ENCODE measurements at places on chromosomes 11 and 22.

DNA sequence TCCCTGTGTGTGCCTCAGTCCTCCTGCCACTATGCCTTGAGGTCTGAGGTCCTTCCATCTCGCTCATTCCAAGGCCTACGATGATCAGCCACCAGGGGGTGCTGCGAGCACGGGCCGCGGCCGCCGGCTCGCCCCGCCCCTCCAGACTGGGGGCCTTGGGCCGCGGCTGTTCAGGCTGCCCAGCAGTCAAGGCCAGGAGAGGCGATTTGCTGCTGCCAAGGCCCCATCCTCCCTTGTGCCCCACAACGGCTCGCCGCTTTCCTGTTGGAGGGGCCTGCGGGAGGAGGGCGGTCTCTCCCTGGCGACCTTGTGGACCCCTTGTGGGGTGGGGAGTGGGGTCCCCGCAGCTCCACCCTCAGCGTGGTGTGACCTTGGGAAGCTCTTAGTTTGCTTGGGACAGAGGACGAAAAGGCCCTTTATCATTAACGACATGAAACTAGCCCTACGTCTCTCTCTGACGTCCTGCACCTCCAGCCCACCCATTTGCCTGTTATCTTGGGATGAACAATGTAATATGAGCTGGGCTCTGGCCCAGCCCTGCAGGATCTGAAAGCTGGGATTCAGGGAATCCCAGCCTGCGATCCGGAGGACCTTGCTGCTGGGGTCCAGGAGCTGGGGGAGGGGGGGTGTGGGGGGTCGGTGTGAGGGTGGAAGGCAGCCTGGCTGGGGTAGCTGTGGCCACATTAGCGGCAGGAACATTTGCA lies 5.3 kb upstream of the GALR3 start:
- DNase-seq: peak; percentile 76

DNA sequence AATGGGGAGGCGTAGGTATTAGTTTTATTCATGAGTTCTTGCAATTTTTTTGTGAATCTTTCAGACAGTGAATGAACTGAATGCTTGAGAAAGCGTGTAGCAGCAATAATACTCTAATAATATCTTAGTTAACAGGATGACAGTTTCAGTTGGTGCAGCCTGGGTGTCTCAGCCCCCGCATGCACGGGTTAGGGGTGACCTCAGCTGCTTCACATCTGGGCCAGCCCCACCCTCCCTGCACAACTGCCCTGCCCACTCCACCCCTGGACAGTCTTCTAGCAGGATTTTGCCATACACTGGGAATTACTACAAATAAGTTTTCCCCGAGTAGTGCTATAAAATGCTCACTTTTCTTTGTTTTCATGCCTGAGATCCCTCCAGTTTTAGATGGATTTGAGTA lies 83.2 kb downstream of the ST3GAL4 start:
- DNase-seq: no peak

GRCh38 chr22:25780673-25781072 lies 38.7 kb downstream of the MYO18B start:
- DNase-seq: no peak

- no peak for DNase-seq
These were observed 9.7 kb upstream of the CCKBR start for GRCh38 chr11:6249770-6250555.

- no peak for DNase-seq
These were observed at the start of gene SPTBN2 for GRCh38 chr11:66728693-66729385. Gene SPTBN2 (minus strand): TSS chr11:66729216. CDS start chr11:66721240, 7,976 bp downstream.

GRCh38 chr22:22995166-22995565 lies 75.2 kb upstream of the GNAZ start:
- no peak for DNase-seq

- DNase-seq: no peak
These were observed 378.3 kb downstream of the INSC start for GRCh38 chr11:15493066-15493465.

- no peak for DNase-seq
These were observed 64.8 kb downstream of the PRR5L start for GRCh38 chr11:36360826-36361415.

- no peak for DNase-seq
These were observed 255.2 kb downstream of the MN1 start for GRCh38 chr22:27546157-27546935.

DNA sequence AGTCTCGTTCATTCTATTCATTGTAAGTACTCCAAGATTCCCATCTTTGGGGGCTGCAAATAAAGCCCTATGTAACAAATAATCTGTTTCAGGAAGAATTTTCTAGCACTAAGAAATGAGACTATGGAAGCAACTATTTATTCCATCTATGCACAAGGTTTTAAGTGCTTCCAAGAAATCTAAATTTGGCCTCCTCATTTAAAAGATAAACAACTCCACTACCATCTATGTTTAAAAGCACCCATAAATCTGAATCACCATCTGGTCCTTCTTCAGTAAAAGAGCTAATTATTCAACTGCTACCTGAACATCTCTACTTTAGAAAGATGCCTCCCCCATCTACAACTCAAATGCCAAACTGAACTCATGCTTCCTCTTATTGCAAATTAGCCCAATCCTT lies 547.3 kb upstream of the LRRC4C start:
- no peak for DNase-seq

DNA sequence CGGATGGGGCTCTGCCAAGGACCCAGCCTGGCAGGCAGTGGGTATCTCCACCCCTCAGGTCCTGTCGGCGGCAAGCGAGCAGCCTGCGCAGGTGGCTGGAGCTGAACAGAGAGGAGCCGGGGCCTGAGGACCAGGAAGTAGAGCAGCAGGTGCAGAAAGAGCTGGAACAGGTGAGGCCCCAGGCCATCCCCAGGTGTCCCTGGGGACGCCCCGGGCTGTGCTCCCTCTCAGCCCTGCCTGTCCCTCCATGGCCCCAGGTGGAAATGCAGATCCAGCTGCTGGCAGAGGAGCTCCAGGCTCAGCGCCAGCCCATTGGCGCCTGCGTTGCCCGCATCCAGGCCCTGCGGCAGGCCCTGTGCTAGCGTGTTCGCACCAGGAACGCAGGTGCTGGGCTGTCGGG lies 44.0 kb downstream of the PISD start:
- no peak for DNase-seq

DNA sequence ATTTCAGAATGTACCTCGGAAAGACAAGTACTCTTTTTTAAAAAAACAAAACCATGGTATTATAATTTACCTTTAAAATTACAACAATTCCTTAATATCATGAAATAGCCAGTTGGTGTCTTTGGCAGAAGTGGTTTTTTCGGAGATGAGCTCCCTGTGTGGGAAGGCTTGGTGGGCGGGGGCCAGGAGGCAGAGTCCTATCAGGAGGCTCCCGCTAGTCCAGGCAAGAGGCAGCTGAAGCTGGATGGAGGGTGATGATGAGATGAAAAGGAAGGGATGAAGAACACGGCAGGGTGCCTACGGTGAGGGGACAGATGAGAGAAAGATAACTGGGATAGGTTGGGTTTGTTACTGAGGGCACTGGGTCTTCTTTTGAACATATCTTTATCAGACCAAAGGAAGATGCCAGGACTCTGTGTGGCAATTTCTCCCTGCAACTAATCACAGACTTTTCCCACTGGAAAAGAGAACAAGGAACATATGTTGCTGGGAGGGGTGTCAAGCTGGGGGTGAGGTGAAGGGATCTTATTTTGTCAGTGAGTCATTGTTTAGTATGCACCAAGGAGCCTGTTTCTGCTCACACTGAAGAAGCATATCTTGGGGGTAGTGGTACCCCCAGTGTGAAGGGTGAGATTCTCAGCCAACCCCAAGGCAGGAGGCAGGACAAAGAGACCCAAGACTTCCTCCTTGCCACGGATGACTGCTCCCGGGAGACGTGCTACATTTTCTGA lies 91.5 kb upstream of the YWHAH start:
- no peak for DNase-seq

- no peak for DNase-seq
These were observed 96.9 kb downstream of the SBF2 start for GRCh38 chr11:10197091-10197490.

DNA sequence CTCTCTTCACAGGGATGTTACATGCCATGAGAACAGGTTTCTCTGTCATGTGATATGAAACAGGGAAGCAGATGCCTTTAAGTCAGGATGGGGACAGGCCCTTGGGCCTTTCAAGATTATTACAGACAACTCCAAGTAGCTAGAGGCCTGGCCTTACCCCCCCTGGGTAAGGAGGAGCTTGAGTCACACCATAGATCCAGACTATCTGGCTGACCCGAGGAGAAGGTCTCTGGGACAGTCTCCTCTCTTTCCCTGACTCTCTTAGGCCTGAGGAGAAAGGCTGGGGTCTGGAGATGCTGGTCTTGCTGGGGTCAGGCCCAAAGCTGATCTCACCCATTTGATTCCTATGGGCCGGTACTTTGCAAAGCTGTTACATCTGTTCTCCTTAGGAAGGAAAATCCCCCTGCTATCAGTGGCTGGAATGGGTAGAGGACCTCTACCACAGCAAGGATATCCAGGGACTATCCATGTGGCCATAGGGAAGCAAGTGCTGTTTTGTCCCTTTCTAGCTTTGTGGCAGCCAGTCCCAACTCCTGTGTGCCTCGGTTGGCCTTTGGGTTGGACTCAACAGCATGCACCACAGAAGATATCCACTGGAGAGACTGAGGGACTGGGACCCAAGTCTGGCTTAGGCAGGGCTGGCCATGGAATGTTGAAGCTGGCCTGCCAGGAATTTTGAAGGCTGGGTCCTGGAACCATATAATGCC lies 25.2 kb downstream of the RELT start:
- DNase-seq: no peak

- no peak for DNase-seq
These were observed 6.3 kb downstream of the TYR start for GRCh38 chr11:89184021-89184420.

DNA sequence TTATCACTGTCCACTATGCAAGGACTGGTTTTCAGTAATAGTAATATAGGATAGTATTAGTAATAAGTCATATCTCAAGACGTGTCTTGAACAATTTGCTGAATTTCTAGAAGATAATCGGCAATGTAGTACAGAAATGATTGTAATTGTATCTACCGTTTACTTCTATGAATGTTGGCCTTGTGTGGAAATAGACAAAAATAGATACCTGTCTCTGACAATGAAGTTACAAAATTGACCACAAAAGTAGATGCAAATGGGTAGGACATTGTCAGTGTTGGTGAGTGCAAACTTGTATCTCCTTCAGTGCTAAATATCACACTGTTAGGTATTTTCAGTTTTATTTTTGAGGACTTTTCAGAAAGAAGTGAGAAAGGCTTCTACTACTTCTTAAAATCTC lies 43.1 kb downstream of the SVIP start:
- DNase-seq: no peak
